ENCODE measurements at places on chromosomes 3 and 15. TPM values are rescaled to one million over a fixed set of nuclear protein-coding genes. Genes with fewer than 3 reads are reported as not detected.

Gene PTX3
- total RNA-seq: 3.0 TPM

Gene VIPR1
- not detected for total RNA-seq

Gene FAM81A
- 0.94 TPM for total RNA-seq

Gene CD200R1
- total RNA-seq: 0.67 TPM

Gene LRRC58
- 14.3 TPM for total RNA-seq

GRCh38 chr3:152785051-152785450 lies 49.9 kb upstream of the P2RY1 start:
- H3K4me3 ChIP-seq: no peak overlapping the region
- H3K36me3 ChIP-seq: no peaks in the 10 kb centered on the region
- no peak for DNase-seq
- H3K27ac ChIP-seq: no peak overlapping the region
- H3K4me1 ChIP-seq: no peaks in the 10 kb centered on the region

GRCh38 chr15:99135194-99135593 lies 30.3 kb downstream of the SYNM start:
- H3K36me3 ChIP-seq: no peaks in the 10 kb centered on the region
- H3K4me3 ChIP-seq: no peak overlapping the region
- no peaks in the 10 kb centered on the region for H3K27me3 ChIP-seq
- peaks cover 15% of the 10 kb centered on the region for H3K4me1 ChIP-seq
- H3K27ac ChIP-seq: no peak overlapping the region

DNA sequence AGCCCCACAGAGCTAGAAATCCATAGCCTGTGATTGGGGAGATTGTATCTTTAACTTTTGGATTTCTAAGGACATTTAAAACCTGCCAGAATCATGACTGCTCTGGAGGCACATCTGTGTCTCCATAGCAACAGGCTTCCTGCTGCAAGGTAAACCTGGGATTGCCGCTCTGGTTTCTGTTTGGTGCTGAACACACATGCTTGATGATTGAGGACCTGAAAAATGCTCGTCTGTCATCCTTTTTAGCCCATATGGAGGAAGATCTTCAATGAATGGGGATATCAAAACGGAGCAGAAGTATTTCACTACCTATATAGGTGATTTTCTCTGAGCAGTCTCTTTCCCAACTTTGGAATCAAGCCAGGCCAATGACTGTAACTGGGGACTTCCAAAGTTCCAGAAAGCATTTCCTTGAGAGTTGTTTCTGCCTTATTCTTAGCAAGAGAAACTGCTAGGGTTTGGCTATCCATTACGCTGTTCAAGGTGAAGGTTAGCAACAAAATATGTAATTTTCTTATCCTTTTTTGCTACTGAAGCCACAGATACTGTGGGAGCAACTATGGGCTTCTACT lies 96.5 kb upstream of the TNIK start:
- no peaks in the 10 kb centered on the region for H3K36me3 ChIP-seq
- no peaks in the 10 kb centered on the region for H3K27me3 ChIP-seq
- H3K4me1 ChIP-seq: no peaks in the 10 kb centered on the region
- DNase-seq: peak; percentile 20
